ENCODE measurements at places on chromosomes 4 and X.

DNA sequence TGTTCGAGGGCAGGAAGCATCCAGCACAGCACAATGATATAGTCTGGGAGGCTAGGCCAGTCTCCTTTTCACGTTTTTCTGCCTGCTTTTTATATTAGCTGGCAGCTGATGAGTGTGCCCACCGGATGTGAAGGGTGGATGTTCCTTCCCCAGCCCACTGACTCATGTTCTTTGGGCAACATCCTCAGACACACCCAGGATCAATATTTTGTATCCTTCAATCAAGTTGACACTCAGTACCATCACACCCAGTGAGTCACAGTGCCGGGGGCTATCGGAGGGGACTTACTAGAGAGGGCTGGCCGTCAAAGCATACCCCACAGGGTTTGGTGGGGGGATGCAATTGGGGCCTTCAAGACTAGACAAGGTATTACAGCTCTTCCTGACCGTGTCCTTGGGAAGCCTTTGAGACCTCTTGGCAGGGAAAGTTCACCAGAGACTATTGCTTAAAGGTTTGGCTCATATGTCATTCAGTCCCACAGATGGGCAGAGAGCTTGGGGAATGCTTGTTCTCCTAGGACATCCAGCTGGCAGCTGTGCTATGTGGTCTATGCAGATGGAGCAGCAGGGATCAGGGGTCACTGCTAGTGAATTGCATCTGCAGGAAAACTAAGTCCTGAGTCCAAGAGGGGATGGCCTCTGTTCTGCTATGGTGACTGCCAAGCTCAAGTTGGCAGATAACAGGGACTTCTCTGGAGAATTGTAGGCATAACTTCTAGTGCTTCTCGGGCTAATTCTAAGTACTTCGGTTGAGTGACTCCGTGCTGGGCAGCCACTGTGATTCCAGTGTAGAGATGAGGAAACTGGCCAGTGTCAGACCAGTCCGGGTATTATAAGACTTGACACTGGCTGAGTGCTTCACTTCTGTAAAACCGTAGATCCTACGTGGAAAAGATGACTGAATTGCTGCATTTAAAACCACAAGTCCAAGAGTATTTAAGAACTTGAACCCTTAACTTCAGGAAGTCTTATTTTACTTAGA, 12.9 kb upstream of the WDR1 start:
- no peak for DNase-seq

- DNase-seq: no peak
Measured at GRCh38 chrX:41629539-41629938, 59.2 kb upstream of the GPR34 start.

- DNase-seq: no peak
Measured at GRCh38 chrX:71606536-71607216, 11.6 kb downstream of the CXCR3 start.

- DNase-seq: peak; percentile 54
Measured at GRCh38 chr4:89226665-89227574, 80.7 kb downstream of the GPRIN3 start.

- DNase-seq: no peak
Measured at GRCh38 chrX:68079961-68080360, 353.3 kb downstream of the OPHN1 start.

DNA sequence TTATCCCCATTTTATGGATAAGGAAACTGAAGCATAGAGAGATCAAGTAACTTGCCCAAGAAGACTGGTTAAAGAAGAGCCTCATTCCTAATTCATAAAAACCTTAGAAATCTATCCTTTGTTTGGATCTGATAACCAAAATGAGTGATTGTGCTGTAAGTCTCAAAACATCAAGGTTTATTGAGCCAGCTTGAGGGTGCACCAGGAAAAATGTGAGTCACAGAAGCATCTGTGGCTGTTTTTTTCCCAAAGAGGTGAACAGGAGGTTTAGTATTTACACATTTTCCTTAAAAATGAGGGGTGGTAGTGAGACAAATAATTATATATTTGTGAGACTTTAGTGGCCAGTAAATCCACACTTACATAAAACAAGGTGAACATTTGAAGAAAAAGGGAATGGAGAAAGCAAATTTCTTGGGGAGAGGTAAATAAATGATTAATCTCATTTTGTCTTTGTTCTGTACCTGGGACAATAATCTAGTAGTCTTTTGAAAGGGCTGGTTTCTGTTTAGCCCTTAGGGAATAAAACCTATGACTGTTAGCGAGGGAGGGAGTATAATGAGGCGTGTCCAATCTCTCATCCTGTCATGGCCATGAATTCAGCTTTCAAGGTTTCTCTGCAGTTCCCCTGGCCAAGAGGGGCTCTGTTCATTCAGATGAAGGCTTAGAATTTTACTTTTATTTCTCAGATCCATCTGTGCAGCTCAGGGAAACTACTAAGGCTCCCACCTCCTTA, 12.2 kb upstream of the FMR1 start:
- DNase-seq: no peak

GRCh38 chrX:138020941-138021340, 455.0 kb downstream of the ZIC3 start:
- no peak for DNase-seq

Data from NCI-H1105 (cell line).